T-helper 1 cell (primary cell): ENCODE measurements at places on chromosomes 7 and 10.

GRCh38 chr7:107744345-107744750 lies 406 bp downstream of the CBLL1 start:
- no peak for DNase-seq

GRCh38 chr7:22469371-22470143 lies 30.4 kb downstream of the STEAP1B start:
- DNase-seq, result no peak

GRCh38 chr10:69425511-69426298 lies 9.0 kb upstream of the TACR2 start:
- DNase-seq, result peak; percentile 47

DNA sequence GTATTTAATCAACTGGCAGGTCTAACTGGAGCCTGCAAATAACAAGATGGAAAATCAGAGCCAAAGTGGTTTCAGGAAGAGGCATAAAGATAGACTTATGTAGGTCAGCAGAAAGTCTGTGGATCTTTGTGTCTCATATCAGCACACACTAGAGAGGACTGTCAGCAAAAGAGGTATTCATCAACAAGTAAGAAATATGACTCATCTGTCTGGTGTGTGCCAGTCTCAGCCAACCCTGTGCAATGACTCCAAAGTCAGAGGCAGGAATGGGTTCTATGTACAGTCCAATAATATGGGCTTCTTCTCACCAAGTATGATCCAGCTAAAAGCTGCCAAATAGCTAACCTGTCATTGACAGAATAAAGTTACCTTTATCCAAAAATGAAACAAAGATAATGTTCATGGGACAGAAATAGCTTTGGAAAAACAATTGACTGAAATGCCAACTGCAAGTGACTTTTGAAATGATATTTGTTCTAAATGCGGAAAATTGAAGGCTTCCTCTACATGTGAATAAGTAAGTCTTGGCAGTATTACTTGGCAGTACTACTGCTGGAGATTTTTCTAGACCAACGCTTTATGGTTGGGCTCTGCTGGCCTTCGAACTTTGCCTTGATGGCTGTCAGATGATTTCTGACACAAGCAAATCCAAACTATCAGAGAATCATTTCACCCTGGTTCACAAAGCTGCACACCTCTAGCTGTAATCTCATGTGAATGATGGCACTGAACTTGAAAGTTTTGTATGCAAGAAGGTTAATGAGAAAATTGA lies 272.3 kb upstream of the SEMA3C start:
- no peak for DNase-seq

DNA sequence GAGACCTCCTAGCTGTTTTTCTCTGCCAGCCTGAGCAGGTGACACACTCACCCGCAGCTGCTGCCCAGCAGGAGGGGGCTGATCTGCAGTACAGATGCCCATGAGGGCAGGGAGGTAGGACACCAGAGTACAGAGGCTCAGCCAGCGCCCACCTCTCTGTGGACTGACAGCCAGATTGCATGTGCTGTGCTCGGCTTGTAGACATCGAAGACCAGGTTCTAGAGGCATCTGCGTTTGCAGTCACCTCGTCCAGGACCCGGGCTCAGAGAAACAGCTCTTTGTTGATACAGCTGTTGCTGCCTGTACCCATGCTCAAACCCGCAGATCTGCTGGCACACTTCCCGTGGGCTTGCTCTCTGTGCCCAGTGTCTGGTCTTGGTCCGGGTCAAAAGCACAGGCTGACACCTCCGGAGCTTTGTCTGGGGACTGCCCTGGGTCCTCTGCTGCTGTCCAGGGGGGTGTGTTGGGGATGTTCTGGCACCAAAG lies 224.7 kb downstream of the GLRX3 start:
- no peak for DNase-seq

GRCh38 chr7:133703547-133703946 lies 423.6 kb upstream of the LRGUK start:
- DNase-seq, result no peak

GRCh38 chr10:74329873-74330272 lies 178.9 kb downstream of the ADK start:
- DNase-seq, result no peak

GRCh38 chr10:95384011-95384704 lies 93.4 kb upstream of the PDLIM1 start:
- DNase-seq, result no peak

DNA sequence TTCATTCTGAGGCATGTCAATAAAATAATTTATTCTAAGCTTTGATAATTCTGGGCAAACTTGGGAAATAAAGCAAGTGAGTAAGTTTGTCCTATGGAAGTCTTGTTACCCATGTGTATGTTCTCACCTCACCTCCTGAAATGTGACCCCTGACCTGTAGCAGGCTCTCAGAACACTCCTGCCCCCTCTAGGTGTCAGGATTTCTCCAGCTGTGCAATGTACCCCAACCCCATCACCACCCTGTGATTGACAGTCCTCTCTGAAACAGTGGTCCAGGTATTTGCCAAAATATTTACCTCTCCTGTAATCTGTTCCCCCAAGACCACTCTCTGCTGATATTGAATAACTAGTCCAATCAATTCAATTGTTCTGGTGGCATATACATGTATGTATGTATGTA lies 122.6 kb upstream of the PTER start:
- DNase-seq, result no peak

DNA sequence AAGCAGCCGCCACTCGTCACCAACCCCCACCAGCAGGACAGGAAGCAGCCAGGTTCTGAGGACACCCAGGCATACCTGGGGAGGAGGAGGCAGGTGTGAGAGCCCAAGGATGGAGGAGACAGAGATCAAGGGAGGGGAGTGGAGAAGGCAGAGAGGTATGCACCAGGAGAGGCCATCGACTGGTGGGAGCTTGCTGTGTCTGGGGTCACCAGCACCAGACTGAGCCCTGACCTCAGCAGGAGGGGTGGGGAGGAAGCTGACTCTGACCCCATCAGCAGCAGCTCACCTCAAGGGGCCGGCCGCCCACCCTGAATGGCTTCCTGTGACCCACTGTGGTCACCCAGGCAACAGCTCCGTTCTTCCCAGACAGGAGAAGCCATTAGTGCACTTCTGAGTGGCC lies 7.8 kb downstream of the VIPR2 start:
- DNase-seq, result no peak

GRCh38 chr10:127715782-127716378 lies 21.1 kb upstream of the FOXI2 start:
- DNase-seq, result no peak

DNA sequence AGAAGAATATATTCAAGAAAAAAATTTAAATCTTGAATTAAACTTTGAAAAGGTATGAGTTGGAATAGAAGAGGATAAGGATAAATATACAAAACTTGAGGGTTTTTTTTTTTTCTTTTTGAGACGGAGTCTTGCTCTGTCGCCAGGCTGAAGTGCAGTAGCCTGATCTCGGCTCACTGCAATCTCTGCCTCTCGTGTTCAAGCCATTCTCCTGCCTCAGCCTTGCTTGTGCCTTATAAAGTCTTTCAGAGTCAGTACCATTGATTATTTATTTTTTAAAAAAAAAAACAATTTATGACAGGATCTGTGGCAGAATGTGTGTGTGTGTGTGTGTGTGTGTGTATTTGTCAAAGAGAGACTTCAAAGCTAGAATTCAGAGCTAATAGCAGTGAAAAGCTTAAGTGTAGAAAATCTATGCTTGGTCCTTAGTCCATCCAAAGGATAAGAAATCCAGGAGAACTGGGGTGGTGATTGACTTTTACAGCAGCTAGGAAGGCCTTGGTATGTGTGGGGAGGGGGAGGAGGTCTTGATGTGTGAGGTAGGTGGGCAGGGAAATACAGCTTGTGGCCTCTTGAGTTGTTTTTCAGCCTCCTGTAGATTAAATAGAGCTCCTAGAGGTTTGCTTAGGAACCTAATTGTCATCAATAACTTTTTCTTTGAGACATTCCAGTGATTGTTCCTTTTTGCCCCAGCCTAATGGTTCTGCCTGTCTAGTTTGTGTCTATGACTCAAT lies 2.4 kb downstream of the HECTD2 start:
- no peak for DNase-seq

- no peak for DNase-seq
These were observed 40.3 kb upstream of the PSMG3 start for GRCh38 chr7:1610013-1610677.

DNA sequence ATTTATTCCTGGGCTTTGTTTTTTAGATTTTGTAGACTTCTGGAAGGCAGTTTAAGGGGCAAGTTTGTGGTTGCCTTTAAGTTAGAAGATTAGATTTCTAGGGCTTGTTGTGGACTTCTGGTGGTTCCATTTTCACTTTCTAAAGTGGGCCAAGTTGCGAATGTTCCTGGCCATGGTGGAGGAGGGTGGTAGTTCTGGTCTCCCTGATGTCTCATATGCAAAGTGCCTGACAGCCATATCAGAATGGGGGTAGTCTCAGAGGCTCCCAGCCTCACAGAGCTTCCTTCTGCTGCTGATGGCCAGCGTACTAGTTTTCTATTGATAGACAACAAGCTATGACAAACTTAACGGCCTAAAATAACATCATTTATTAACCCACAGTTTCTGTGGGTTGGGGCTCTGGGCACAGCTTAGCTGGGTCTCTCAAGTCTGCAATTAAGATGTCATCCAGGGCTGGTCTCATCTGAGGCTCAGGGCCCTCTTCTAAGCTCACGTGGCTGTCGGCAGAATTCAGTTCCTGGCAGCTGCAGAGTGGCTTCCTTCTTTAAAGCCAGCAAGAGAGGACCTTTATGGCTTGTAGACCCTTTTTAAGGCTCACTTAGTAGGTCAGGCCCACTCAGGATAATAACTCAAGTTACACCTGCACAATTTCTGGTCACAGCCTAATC lies 44.8 kb downstream of the BMPER start:
- DNase-seq, result no peak

- no peak for DNase-seq
These were observed 147.1 kb downstream of the BUB3 start for GRCh38 chr10:123301077-123301857.

- no peak for DNase-seq
These were observed 153.0 kb upstream of the ANK3 start for GRCh38 chr10:60542657-60543056.

DNA sequence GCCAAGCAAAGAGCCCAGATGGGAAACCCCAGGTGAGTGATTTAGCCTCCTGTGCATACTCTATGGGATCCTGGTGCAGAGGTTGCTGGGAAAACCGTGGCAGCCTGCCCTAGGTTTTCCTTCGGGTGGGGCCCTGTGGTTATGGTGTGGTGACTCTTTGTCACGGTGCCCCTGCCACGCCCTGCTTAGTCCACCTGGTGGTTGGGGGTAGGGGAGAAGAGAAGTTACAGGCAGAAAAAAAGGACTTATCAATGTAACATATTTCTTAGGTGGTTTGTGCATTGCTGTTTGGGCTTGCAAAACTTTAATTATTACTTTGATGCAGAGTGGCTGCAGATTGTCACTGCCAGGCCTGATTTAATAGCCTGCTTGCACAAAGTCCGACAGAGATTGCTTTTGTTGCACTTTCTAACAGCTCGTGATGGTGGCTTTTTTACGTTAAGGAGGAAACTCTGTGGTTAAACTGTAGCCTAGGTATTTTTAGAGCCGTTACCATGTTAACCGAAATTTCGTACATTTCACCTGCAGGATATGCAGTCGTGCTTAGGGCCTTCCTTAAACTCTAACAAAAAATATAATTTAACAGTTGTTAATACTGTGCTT lies 197.4 kb downstream of the RNLS start:
- peak; percentile 90 for DNase-seq
